Muscle of back (tissue), 13 donors: ENCODE measurements at places on chromosomes 1 and 21. TPM values are rescaled to one million over a fixed set of nuclear protein-coding genes. Genes with fewer than 3 reads are reported as not detected.

- no peak for DNase-seq
Observed at GRCh38 chr1:64186138-64186897, 17.1 kb upstream of the UBE2U start.

GRCh38 chr1:224736619-224737352 lies 120.7 kb downstream of the CNIH3 start:
- peak; percentile 26 for DNase-seq

DNA sequence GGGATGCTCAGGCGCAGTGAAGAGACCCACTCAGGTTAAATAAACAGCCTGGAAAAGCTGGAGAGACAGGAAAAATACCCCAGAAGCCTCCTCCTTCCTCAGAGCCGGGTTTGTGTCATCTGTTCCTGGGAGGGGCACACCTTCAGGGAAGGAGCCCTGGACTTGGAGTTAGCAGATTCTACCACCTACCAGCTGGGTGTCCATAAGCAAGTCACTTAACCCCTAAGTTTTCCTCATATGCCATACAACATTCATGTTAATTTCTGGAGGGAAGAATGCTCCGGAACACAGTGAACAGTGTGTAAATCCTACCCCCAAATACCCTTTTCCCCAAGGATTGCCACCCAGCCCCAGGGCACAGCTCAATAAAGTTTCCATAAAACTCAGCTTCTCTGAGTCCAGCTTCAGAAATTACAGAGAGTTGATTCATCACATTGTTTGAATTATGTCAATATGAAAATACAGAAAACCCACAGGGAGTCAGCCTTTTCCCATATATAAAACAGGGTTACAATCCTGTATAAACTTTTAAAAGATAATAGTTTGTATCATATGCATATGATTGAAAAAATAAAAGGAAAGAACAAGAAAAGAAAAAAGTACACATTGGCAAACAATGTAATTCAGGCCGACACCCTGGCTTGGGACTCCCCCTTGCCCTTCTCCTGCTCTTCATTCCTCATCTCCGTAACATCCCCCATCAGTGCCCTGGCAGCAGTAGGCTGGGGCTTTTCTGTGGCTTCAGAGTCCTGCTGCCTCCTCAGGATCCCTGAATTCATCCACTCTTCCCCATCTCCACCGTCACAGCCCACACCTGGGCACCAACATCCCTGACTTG lies 291.8 kb upstream of the USP24 start:
- DNase-seq = peak; percentile 53

DNA sequence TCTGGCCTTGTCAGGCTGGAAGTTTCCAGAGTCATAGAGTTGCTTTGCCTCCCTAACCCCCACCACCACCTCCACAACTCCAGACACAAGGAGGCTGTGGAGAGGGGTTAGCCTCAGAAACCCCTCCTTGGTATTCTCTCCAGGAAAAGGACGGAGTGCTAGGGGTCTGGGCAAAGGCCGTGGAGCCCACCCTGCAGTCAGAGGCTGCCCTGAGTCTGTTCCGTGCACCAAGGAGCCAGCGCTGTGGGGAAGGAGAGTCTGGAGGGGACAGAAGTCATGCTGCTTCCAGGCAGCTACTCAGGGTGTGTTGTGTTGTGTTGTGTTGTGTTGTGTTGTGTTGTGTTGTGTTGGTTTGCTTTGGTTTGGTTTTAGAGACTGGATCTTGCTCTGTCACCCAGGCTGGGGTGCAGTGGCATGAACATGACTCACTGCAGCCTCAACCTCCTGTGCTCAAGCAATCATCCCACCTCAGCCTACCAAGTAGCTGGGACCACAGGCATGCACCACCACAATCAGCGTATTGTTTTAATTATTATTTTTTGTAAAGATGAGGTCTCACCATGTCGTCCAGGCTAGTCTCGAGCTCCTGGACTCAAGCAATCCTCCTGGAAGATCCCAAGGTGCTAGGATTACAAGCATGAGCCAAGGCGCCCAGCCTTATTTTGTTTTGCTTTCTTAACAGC lies 122.2 kb upstream of the TMEM51 start:
- DNase-seq = no peak

GRCh38 chr1:32831878-32832277 lies 14.4 kb downstream of the S100PBP start:
- no peak for DNase-seq

GRCh38 chr1:119935373-119935772 lies 39.1 kb upstream of the ADAM30 start:
- DNase-seq = no peak

The RGL1 gene
- 30.3 TPM for polyA plus RNA-seq

The PRDX6 gene
- polyA plus RNA-seq = 418 TPM

The KRTAP21-2 gene
- polyA plus RNA-seq = not detected

The ARHGEF11 gene
- polyA plus RNA-seq = 20.8 TPM
